Upper lobe of right lung (tissue), 1 donor: ENCODE measurements at places on chromosomes 2 and 18. TPM values are rescaled to one million over a fixed set of nuclear protein-coding genes. Genes with fewer than 3 reads are reported as not detected.

- no peak for DNase-seq
Measured at GRCh38 chr2:21245565-21245964, 121.8 kb downstream of the TDRD15 start.

GRCh38 chr2:10798783-10799182 is 13.8 kb downstream of the PDIA6 start:
- DNase-seq, result no peak

Gene MARCHF7
- 83.2 TPM for total RNA-seq

Gene SPP2
- not detected for total RNA-seq
